ENCODE measurements at places on chromosomes 2 and 18.

DNA sequence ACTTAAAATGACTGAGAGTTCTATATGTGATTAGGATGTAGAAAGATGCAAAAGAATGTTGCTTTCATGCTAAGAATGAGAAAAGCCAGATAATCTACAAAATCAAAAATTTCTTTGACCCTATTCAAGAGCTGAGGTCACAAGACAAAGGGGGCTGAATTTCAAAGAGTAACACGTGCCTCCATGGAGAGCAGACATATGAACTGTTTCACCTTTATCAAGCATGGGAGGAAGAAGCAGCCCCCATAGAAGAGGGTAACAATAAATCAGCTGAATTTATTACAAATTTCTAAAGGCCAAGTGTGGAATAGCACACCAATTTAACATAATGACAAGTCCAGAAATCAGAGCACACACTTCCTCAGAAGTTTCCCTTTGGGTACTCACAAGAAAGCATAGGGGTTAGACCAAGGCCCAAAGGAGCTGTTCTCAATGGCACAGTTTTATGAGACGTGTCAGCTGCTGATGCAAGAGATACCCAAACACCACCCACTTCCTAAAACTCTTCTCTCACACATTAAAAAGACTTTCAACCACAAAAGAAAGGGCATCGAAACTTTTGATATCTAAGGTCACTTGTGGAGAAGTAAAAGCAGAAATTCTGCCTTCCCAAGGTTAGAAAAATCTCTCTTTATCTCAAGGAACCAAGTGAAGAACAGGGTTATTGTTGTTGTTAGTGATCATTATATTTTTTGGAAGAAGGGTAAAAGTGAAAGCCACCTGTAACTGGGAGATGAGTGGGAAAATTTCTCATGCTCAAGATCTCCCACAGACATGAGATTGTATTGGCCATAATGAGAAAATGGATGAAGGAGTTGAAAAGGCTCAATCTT is 950.1 kb downstream of the TRIB2 start:
- no peak for DNase-seq

DNA sequence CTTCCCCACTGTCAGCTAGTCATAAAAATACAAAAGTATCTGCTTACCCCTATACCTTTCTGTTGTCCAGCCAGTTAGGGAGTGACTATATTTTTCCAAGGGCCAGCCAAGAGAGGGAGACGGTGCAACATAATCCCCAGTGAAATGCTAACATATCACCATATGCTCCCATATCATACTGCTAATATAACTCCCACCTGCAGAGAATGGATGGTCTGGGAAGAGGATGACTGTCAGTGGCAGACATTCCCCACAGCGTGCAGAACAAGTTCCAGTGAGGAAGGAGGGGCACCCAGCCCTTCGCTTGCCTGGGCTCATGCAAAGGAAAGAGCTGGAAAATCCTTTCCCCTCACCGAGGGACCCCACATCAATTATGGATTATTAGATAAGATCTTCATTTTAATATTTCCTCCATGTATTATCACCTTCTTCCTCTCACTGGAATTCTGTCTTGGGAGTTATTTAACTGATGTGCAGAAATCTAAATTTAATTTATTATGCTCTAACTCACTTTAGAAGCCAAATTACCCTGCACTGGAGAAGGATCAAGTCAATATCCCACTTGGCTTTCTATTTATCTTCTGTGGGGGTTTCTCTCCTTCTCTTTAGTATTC is 135.6 kb downstream of the GALNT14 start:
- DNase-seq: no peak

- no peak for DNase-seq
Observed at GRCh38 chr2:110095994-110096633, 19.5 kb downstream of the MALL start.

- no peak for DNase-seq
Observed at GRCh38 chr2:73297586-73297985, 4.2 kb upstream of the EGR4 start.

DNA sequence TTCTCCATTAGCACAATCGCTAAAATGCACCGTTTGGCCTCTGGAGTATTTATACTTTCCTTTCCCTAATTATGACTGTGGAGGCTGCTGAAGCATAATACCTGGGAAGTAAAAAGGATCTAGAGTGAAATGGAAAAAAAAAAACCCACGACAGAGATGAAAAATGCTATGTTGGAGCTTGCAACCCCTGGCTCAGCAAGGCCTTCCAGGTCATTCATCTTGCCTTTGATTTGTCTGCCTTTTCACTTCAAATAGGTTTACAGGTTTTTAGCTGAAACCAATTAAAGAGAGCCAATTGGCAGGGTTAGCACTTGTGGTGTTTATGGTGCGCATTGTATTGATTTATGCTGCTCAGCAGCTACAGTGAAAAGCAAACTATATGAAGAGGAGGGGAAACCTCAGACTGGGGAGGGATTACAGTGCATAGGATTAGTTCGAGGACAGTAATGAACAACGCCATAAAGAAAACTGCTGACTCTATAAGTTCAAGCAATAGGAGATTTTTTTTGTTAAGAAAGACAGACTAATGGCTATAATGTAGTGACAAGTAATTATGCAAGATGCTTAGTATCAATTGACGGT is 347.9 kb downstream of the MEIS1 start:
- no peak for DNase-seq

DNA sequence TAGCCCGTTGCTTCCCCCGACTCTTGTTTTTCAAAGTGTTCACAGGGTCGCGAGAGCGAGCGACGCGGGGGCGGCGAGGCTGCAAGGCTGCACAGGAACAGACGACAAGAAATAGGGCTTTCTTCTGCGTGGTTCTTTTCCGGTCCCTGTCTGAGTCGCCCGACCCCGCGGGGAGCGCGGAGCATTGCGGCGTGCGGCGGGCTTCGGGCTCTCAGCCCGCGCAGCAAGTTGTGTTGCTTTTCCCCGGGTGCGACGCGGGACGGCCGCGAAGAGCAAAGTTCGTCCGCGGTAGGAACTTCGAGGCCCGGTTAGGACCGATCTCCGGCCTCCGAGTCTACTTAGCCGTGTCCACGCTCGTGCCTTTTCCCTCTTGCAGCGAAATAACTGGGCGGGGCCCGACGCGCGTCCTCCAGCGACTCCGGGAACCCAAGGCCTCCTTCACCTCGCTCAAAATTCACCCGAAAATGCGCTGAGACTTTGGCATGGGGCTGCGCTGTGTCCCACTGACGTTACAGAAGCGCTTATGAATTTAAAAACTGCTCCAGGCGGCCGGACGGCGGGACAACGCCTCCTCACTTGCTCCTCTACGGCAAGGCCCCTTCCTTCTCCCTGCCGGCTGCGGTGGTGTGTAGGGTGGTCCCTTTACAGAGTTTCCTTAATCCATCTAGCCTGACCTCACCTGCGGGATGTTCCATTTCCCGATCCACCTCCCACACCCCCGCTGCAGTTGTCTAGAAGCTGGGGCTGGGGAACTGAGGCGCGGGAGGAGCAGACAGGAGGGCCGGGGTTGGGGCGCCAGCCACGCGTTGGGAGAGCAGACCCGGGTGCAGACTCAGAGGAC is 1.5 kb upstream of the BCL2L11 start:
- DNase-seq: peak; percentile 33

DNA sequence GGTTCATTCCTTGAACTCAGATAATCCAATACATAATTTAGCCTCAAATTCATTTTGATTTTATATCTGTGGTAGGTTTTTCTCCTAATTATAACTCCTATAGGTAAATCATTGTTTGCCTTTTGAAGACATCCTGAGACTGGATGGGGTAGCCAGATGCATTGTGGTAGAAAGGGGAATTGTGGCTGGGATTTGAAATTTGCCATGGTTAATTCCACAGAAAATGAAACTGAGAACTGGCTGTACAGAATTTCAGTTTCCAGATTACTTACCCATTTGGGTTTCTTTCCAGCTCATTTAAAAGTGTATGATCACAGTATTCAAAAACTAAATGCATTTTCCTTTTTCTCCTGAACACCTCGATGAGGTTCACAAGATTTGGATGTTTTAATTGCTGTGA is 18.2 kb downstream of the CDKL4 start:
- DNase-seq: no peak

DNA sequence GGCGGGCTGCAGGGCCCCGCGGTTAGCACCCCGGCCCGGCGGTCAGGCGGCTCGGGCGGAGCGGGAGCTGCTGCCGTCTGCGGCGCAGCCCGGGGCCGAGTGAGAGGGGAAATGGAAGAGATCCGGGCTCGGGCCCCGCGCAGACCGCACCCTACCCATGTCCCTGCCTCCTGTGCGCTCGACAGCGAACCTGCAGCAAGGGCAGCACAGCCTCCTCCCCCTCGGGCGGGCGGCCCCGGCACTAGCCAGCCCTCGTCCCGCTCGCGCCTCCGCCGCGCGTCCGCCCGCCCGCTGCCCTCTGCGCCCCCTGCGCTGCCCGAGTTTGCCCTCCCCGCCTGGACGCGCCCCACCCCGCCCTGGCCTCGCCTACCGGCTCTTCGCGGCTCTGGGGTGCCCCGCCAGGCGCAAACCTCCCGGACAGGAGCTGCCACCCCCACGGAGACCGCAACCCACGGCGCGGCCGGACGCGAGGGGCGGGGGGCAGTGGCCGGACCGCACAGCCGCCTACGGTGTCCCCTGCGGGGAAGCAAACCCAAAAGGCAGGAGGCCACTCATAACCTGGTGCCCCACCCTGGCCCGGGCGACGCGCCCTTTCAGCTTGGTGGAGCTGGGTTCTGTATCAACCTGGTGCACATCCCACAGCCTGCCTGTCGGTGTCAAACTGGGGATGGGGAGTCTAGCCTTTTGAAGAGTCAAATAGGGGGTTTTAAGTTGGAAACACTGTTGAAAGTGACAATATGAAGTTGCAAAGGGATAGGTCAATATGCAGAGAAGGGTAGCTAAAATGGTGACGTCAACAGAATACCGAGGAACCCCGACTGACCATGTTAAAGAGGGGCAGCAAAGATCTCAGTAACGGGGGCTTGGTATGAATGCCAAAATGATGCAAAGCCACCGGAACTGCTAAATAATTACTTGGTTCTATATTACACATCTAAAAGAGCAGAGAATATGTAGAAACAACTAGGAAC is at the start of gene IHH:
Gene IHH (minus strand): TSS at position 101 of the 971 bp plus-strand sequence. CDS start 454 bp downstream, outside the sequence.
- no peak for DNase-seq
